ENCODE measurements at places on chromosomes 2 and 18.

GRCh38 chr2:81324046-81324445 lies 1019.5 kb upstream of the LRRTM1 start:
- peak; percentile 3 for DNase-seq

DNA sequence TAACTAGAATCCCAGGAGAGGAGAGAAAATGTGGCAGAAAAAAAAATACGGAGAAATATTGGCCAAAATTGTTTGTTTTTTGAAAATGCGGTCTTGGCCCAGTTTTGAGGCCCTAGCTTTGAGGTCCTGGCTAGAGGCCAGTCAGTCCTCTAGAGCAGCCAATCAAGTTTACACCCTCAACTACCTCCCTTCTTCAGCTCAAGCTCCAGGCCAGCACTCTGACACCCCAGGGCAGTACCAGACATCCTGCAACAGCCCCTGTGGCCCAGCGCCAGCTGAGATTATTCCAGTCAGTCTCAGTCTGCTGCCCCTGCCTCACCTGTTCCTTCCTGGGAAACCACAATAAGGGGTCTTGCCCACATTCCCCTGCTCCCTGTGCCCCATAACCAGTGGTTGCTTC lies 107.7 kb downstream of the UGGT1 start:
- no peak for DNase-seq

DNA sequence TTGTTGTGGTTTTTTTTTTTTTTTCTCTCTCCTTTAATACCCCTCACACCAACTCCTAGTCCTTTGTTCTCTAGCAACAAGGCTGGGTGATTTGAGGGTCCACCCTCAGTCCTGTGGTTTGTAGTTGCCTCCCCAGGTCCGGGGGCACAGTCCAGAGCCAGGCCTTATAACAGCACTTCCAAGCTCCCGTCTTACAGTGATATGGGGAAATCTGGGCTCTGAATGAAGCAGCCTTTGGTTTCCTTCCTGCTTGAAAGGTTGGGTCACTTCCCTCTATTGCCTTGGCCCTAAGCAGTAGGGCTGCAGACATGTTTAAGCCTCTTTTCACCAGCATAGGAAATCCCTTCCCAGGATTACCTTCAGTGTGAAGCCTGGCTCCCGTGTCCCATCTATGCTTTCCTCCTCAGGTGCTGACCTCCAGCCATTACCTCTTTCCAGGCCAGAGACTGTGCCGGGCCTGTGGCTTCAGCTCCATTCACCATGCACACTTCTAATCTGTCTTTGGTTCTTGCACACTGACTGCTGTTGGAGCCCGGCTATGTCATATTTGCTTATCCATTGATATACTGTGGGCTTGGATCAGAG lies 21.2 kb upstream of the NTSR2 start:
- DNase-seq: no peak

DNA sequence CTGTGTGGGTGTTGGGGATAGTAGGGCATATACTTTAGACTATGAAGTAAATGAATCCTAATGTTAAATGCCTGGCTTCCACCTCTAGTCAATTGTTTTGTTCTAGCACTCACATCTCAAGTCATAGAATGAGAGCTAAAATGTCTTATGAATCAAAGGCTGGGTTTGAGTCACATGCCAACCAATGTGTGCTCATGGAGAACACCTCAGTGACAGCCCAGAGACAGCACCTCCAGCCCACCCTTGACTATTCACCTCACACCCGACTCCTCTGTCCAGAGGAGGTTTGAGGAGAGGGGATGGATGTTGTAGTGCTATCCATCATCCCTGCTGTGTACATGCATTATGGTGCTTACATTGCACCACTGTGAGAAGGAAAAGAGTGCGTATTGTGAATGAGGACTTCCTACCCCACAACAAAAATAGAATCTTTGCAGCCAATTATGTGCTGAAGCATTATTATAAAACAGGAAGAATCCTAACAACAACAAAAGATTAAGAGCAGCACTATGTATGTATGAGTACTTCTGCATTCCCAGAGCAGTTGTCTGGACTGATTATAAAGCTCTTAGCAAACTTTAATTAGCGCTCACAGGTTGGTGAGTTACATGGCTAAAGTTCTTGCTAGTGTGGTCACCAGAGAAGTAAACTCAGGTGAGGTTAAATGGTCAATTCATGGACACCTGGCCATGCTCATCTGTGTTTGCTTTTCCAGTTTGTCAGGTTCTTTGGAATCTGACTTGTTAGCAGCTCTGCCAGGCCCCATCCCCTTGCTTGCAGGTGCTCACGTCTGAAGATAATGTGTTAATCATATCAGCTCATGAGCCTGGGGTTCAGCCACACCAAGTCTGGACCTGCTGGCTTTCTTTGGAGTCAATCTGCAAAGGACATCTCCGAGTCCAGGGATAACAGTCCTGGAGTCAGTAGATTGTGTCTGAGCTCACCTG lies 55.3 kb upstream of the NABP1 start:
- no peak for DNase-seq

- no peak for DNase-seq
Measured at GRCh38 chr2:38889045-38889444, 630 bp upstream of the ARHGEF33 start.

DNA sequence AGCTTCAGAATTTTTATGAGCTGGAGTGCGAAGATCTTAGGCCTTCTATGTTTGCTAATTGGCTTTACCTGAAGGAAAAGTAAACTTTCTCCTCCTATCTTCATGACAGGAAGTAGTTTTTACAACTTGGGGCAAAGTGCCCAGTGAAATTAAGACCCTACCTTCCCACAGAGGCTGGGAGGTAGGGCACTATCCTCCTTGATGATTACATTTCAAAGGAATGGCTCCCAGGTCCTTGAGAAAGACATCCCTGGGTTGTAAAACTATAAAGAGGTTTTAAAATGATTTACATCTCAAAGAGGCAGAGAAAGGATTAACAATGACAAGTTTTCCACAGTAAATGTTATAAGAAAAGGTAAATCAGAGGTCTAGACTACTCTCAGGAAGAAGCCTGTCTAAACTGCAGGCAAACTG lies 155.8 kb downstream of the CDH7 start:
- DNase-seq: no peak

- peak; percentile 51 for DNase-seq
Measured at GRCh38 chr2:83742117-83742782, 716.8 kb downstream of the SUCLG1 start.

DNA sequence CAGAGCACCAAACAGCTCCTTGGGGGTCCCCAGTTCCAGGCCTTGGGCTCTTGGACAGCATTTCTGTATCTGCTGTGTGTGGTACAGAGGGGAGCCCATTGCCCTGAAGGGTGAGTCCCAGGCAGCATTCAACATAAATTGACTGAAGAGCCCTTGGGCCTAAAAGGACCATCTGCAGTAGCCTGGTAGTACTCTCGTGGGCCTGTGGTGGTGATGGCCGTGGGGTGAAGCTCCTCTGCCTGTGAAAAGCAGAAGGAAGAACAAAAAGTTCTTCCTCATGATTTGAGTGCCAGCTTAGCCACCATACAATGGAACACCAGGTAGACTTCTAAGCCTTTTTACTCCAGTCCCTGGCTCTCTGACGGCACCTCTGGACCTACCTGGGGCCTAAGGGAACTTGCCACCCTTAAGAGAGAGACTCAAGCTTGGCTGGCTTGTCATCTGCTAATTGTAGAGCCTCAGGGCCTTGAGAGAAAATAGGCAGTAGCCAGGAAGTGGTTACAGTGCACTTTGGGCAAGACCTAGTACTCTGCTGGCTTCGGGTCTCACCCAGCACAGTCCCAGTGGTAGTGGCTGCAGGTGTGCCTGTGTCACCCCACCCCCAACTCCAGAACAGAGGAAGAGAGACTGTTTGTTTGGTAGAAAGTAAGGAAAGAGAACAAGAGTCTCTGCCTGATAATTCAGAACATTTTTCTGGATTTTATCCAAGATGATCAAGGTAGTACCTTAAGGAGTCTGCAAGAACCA lies 84.6 kb upstream of the CERS6 start:
- DNase-seq: no peak

GRCh38 chr2:29460190-29460589 lies 345.0 kb downstream of the CLIP4 start:
- no peak for DNase-seq

DNA sequence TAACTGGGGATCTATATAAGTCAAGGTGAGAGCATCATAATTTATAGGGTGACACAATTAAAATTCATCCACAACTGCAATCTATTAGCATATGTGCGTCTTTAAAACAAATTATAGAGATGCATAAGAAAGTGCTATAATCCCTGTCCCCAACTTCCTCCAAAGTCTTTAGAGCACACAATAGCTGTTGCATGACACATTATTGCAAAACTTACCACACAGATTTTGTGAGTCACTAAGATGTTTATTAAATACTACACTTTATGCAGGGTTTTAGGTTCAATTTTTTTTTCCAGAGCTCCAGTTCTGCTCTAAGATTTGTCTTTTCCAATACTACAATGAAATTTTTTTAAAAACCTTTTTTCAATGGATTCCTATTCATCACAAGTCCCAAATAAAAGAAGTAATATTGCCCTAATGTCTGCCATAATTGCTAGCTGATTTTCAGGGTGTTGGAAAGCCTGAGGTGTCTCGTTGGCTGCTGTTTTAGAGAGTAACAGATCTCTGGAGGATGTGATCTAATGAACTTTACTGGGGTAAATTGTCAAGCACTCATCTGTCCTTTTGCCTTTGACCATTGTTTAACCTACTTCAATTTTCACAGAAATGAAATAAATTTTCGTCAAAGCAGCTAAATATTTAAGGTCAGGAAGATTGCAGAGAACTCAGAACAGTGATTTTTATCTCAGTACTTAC lies 250.5 kb upstream of the NETO1 start:
- peak; percentile 74 for DNase-seq

GRCh38 chr18:9437021-9437437 lies 38.3 kb upstream of the RALBP1 start:
- peak; percentile 88 for DNase-seq

- DNase-seq: peak; percentile 82
Measured at GRCh38 chr18:11246495-11247300, 97.3 kb upstream of the PIEZO2 start.

DNA sequence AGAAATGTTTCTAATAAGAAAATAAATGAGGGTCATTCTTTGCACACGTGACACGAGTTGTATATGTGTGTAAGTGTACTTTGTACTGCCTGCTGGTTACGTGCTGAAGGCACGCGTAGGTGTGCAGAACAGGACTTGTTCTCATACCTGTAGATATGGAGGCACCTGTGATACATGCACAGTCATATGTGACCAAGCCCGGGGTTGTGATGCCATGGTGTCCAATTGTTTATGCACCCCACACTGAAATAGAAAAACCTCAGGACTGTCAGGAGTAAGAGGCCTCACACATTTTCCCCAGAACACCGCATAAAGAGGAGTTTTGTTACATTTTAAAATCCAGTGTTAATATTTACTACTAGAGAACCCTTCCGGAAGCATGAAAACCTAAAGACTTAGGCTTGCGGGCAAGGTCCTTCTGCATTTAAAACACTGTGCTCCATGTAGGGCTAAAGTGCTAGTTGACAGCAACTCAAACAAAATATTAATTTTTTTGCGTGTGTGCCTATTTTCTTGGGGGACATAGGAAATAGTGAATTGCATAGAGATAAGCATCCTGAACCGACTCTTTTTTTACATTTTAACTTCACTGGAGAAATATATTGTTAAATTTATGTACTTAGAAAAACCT lies 9.3 kb downstream of the TSHZ1 start:
- DNase-seq: no peak

GRCh38 chr2:224520064-224520463 lies 65.1 kb downstream of the CUL3 start:
- peak; percentile 74 for DNase-seq

- peak; percentile 87 for DNase-seq
Measured at GRCh38 chr18:74806700-74807416, 209.2 kb downstream of the ZNF407 start.

- DNase-seq: no peak
Measured at GRCh38 chr2:159300586-159300985, 14.1 kb upstream of the WDSUB1 start.
